ENCODE measurements at places on chromosomes 1 and 21. TPM values are rescaled to one million over a fixed set of nuclear protein-coding genes. Genes with fewer than 3 reads are reported as not detected.

ANGPTL3 gene
- not detected for total RNA-seq

FCRL5 gene
- total RNA-seq, result 0.23 TPM

RORC gene
- 1.8 TPM for total RNA-seq

IL19 gene
- not detected for total RNA-seq

S100A1 gene
- 8.1 TPM for total RNA-seq

SPRR5 gene
- total RNA-seq, result not detected

AK4 gene
- 15.2 TPM for total RNA-seq

SERTAD4 gene
- total RNA-seq, result 3.8 TPM

OR2AJ1 gene
- not detected for total RNA-seq

PDZK1 gene
- 2.0 TPM for total RNA-seq

LCE2A gene
- not detected for total RNA-seq

HSF2BP gene
- 2.9 TPM for total RNA-seq

KLHDC7A gene
- total RNA-seq, result not detected

C1orf185 gene
- total RNA-seq, result not detected

CD34 gene
- 15.4 TPM for total RNA-seq

PDC gene
- not detected for total RNA-seq

NPL gene
- total RNA-seq, result 2.3 TPM

DYRK1A gene
- 77.5 TPM for total RNA-seq

IQCC gene
- 2.4 TPM for total RNA-seq

B4GALT2 gene
- 51.3 TPM for total RNA-seq

MCOLN3 gene
- 3.7 TPM for total RNA-seq

HMCN1 gene
- 1.9 TPM for total RNA-seq

KRTAP11-1 gene
- total RNA-seq, result not detected

IGSF9 gene
- total RNA-seq, result 14.0 TPM

CCDC185 gene
- not detected for total RNA-seq

F13B gene
- total RNA-seq, result not detected

VWA5B1 gene
- 1.5 TPM for total RNA-seq
